ENCODE measurements at places on chromosomes 1 and 21.

DNA sequence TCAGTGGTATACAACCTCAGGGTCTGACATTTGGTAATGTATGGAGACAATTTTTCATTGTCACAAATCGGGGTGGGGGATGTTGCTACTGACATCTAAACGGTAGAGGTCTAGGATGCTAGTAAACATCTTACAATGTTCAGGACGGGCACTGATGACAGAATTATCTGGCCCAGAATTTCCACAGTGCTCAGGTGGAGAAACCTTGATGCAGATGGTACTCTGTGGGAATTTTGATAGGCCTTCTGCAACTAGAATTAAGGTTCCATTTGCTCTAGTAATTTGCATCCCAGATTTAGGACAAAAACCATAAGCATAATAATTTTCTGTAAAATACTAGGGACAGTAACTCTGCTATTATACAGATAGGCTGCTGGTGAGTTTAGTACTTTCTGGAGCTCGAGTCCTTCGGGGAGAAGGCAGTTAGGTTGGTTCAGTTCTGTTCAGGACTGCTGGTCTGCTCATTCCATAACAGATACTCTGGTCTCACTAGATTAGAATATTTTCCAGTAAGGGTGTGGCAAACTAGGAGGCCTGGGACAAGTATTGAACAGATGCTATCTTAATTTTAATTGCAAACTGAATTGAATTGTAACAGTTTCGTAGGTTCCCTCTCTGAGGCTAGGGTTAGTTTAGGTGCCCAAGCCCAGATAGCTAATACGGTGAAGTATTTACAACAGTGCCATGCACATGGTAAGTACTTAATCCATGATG, 11.4 kb downstream of the METTL13 start:
- DNase-seq: peak; percentile 15

DNA sequence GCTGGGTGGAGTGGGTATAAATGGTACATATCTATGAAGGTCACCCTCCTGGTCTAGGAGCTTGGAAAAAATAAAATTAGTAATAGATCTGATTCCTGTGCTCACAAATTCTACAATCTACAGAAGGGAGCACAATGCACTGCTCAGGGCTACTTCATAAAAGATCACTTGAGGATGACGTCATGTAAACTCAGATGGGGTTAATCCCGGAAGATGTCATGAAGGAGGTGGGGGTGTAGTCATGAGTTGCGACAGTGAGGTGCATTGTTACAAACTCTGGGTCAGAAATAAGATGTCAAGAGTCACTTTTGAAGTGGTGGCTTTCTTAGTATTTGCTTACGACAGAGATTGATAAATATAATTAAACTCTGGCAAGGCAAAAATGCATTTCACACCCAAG, 68.2 kb downstream of the LHX9 start:
- DNase-seq: no peak

DNA sequence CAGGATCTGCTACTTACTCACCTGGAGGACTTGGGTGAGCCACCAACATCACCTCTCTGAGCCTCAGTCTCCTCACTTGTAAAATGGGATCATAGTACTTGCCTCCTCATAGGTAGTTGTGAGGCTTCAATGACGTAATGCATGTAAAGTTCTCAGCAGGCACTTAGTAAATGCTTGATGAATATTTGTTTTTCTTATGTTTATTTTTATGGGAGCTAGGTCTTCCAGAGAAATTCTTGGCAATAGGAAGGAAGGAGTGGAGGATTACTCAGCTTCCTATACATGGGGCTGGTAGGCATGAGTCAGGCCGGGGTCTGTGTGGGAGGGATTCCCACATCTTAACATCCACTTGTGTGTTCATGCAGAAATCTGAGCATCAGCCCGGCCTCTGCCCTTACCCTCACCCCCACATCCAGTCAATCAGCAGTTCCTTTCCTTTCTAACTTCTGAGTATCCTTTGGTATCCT, 95.4 kb upstream of the USP24 start:
- DNase-seq: no peak

- no peak for DNase-seq
Observed at GRCh38 chr1:6832531-6833188, 47.4 kb downstream of the CAMTA1 start.

DNA sequence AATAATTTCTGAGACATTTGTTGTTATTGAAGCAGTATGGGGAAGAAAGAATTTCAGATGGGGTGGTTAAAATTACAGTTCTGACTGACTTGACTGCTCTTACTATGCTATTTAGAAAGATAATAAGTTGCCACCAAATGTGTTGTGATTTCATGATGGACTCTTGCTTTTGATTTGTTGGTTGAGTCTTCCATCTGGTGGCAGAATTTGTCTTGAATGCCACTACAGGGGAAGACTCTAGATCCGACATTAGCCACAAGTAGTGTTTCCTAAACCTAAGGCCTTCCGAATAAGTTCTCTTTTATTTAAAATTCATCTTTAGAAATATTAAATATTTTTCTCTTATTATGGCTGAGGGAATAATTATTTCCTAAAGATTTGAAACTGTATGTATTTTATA, 190.9 kb upstream of the ADGRL4 start:
- no peak for DNase-seq

DNA sequence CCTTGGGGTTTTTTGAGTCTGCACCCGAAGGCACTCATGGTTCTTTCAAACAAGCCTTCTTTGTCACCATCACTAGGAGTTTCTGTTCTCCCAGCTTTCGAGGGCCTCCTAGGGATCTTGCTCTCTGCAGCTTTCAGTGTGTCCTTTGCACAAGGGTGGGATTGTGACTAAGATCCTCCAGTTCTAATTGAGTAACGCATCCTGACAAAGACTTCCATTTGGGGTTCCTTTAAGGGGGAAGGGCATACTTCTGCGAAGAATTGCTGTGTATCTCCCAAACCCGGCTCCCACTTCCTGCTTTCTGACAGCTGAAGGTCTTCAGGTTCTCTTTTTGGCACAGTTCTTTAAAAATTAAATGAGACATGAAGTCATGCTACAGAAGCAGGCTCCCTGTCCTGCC, 139.4 kb downstream of the EDEM3 start:
- DNase-seq: no peak

- no peak for DNase-seq
Observed at GRCh38 chr21:36825658-36826057, 126.7 kb downstream of the SIM2 start.

GRCh38 chr1:167428395-167428794, 89.9 kb downstream of the CD247 start:
- DNase-seq: no peak

DNA sequence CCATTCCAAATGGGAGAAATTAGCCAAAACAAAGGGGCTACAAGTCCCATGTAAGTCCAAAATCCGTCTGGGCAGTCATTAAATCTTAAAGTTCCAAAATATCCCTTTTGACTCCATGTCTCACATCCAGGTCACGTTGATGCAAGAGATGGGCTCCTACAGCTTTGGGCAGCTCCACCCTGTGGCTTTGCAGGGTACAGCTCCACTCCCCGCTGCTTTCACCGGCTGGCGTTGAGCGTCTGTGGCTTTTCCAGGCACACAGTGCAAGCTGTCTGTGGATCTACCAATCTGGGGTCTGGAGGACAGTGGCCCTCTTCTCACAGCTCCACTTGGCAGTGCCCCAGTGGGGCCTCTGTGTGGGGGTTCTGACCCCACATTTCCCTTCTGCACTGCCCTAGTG, 130.2 kb downstream of the TPR start:
- no peak for DNase-seq

- no peak for DNase-seq
Observed at GRCh38 chr1:111821121-111821745, 65.5 kb downstream of the DDX20 start.

DNA sequence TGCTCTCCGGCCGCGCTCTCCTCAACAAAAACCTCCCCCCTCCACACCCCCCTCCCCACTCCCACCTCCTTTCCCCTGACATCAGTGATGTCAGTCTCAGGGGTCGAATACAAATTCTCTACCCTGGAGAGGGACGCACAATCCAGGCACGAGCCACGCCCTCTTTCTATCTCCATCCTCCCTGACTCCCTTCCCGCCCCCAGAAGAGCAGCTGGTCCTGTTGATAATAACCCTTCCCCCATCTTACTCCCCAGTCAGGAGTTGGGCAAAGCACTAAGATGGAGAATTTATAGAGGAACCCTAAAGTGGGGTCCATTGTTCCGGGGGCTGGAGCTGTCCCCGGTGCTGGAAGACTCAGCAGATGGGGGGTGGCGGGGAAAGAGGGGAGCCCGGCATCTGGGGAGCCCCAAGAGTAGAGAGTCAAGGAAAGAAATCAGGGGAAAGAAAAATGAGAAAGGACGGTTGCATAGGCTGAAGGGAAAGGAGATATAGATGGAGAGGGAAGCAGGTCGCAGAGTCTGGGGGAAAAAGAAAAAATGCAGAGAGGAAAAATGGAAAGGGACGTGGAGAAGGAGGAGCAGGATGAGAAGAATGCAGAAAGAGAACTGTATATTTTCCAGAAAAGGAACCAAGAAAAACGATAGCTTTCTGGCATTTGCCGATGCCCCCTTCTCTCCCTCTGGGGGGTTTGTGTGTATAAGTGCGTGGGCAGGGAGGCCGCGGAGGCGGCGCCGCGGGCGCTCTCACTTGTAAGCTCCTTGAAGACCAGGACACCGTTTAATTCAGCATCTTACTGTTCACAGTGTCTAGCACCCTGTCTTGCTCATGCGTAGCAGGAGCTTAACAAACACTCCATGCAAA, at the start of gene CELF3:
Gene CELF3 (minus strand): TSS at position 33 of the 861 bp plus-strand sequence. CDS start 783 bp downstream, outside the sequence.
- peak; percentile 80 for DNase-seq

DNA sequence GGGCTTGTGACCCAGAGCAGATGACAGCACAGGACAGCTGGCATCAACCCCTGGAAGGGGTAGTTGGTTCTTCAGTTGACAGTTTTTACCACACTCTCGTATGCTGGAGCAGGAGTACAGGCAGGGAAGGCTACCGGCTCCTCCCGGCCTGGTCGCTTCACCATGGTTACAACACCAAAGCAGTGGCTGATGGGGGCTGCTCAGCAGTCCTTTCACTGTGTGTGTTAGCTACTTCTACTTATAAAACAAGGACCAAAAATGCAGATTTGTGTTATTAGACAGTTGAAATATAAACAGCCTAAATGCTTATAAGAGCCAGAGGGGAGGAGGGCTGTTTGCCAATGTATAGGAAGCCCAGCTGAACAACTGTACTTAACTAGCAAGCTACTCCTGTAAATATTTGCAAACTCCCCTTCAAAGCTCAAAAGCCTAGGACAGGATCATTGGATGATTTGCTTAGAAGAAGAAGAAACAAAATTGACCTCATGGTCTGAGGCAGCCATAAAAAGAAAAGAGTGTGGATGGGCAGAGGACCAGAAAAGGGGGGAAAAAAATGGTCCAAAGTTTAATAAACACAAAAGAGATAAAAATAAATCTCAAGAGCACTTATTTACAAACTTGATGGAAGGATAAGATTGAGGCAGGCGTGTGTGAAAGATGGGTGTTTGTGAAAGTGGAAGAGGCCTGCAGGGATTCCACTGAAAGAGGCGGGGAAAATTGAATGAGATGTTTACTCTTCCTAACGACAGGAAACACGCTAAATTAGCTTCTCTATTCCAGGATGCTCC, 57.1 kb downstream of the TGFB2 start:
- DNase-seq: no peak

DNA sequence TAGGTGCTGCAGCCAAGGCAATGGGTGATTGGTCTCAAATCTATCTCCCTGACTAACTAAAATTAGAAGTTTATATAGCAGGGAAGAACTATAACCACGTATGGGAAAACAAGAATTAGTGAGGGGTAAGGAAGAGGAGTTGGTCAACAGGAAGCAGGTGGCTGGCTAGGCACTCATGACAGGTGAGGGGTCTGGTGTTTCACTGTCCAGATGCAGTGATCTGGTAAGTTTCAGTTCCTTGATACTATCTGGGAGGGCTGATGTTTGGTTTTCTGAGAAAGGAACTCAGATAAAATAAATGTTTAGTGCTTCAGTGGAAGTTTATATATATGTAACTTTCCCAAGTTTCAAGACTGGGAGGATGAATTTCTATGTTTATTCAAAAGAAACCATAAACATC, 11.6 kb upstream of the POU2F1 start:
- no peak for DNase-seq

DNA sequence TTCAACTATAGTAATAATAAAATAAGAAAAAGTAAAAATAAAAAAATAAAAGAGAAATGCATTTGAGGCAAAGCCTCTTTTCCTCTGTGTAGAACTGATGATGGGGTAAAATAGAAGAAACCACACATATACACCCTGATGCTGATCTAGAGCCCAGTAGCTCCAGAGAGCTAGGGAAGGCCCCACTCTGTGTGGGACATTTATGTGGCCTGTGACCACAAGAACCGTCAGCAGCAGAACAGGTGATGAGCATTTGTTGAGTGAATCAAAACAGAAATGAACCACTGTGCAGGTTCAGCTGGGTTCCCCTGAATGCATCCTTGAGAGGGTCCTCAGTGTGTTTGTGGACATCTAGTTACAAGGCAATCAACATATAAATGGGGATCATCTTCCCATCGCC, 221.8 kb upstream of the HOOK1 start:
- no peak for DNase-seq

GRCh38 chr21:42843056-42843455, 36.3 kb downstream of the WDR4 start:
- no peak for DNase-seq

DNA sequence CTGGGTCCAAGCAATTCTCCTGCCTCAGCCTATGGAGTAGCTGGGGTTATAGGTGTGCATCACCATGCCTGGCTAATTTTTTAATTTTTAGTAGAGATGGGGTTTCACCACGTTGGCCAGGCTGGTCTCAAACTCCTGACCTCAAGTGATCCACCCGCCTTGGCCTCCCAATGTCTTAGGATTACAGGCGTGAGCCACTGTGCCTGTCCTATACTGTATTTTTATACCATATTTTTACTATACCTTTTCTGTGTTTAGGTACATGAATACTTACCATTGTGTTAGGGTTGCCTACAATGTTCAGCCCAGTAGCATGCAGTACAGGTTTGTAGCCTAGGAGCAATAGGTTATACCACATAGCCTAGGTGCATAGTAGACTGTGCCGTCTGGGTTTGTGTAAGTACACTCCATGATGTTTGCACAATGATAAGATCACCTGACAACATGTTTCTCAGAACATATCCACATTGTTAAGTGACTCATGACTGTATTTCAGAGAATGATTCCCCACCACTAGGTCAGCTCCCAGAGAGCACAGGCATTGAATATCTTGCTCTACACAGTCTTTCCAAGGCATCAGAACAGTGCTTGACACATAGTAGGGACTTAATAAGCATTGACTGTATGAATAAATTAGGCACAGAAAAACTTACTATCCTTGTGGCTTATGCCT, 6.0 kb upstream of the CITED4 start:
- DNase-seq: no peak

All from hematopoietic multipotent progenitor cell treated with erythropoietin and hydrocortisone succinate and interleukin-3 and kit ligand, for 17 days (in vitro differentiated cells).